ENCODE measurements at places on chromosomes 1 and 21.

DNA sequence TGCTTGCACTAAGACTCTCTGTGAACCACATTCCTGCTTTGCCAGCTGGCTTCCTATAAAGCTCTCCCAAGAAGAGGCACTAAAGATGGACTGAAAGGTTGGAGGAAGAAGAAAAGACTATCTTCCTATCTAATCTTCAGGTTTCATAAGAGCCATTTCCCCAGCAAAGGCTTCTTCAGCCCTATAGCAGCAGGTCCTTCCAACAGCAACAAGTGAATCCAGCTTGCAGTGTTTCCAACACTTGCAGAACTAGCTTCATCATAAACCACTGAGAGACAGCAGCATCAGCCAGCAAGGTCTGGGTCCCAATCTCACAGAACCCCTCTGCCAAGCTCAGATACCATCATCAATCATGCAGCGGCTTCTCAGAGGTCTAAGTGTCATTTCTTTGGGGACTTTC, 28.1 kb downstream of the FOXJ3 start:
- no peak for DNase-seq

DNA sequence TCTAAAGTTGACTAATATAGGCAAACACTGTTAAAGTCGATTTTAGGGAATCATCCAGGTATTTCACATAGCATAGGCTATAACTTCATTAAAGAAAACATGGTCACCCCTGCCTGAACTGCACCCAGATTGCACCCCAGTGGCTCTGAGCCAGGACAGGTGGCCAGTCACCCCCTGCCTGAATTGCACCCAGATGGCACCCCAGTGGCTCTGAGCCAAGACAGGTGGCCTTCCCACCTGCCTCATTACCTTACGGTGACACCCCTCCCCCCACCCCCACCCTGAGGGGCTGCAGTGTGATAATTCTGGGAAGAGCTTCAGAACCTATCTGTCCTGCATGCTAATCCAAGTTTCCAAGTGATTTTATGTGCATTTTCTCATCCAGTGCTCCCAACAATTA, 78.9 kb downstream of the DSCAM start:
- no peak for DNase-seq

- DNase-seq, result no peak
These were observed 138.6 kb upstream of the BMP8A start for GRCh38 chr1:39352881-39353280.

GRCh38 chr1:200252531-200252930, 157.3 kb downstream of the ZNF281 start:
- no peak for DNase-seq

GRCh38 chr1:10210841-10211804, 753 bp downstream of the KIF1B start:
- DNase-seq, result no peak

DNA sequence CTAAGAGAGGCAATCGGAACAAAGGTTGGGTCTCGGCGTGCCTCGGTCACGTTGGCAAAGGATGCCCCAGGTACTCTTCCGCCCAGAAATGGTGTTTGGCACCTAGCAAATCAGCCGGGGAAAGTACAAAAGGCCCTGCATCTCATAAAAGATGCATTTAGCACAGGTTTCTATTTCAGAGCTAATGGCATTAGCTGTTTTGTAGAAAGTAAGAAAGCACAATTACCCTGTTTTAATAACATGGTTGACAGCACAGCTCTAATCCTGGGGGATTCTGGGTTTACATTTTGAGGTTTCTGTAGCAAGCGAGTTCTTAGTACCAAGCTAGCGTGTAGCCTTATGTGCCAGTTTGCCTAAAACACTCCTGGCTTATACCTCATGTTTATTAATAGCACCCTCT, 178.5 kb downstream of the PRDM2 start:
- DNase-seq, result no peak

GRCh38 chr1:160284220-160284781, 632 bp downstream of the PEX19 start:
- peak; percentile 45 for DNase-seq

DNA sequence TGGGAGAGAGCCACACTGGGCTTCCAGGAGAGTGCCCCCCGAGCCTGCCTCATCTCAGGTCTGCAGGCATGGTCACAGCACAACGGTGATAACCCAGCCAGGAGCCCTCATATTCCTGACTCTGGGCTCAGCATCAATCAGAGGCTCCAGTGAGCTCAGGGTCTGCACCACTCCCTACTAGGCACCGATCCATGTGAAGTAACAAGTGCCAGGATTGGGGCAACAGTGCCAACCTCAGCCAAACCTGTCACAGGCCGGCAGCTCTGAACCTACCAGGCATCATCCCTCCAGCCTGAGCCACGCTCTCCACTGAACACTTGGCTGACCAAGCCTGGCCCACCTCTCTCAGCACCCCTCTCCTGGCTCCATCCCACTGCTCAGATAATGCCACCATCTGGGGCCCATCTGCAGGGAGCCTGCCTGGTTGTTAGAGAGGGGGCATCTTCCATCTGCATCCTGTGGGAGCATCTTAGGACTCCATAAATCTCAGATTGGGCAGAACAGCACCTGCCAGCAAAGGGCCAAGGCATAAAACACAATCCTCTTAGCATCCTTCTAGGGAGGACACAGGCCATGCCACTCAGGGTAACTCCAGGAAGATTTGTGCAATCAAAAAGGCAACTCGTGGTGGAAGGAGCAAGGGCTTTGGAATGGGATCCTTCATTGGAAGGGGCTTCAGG, 213.7 kb upstream of the CSF3R start:
- DNase-seq, result no peak

DNA sequence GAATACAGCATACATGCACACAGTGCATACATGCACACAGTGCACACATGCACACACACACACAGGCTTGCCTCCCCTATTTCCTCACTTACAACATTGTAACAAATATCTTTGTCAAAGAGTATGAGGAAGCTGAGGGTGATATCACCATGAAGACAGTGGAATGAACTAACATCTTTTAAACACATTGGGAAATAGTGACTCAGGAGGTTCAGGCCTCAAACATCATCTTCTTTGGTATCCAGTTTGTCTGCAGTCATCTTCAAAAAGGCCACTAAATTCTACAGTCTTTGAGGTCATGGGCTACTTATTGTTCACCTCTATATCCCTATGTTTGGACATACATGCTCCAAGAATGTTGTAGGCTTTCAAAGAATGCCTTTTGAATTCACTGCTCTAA, 2.1 kb upstream of the LCE2B start:
- DNase-seq, result no peak

DNA sequence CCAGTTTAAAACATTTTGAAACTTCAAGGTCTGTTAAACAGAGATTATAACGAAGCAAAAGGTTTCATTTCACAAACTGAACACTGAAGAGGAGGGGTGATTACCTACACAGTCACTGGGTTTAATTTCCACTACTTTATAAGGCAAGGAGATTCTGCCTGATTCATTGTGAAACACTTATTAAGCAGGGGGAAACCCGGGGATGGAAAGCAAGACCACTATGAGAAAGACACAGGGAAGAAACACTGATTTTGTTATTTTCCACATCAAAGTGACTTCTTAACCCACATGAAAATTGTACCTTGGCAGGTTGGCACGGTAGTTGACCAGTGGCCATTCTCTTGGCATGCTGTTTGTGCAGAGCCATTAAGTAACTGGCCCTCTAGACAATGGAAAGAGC, 8.1 kb upstream of the F5 start:
- no peak for DNase-seq

- DNase-seq, result no peak
These were observed 5.1 kb upstream of the ZZZ3 start for GRCh38 chr1:77687519-77687906.

DNA sequence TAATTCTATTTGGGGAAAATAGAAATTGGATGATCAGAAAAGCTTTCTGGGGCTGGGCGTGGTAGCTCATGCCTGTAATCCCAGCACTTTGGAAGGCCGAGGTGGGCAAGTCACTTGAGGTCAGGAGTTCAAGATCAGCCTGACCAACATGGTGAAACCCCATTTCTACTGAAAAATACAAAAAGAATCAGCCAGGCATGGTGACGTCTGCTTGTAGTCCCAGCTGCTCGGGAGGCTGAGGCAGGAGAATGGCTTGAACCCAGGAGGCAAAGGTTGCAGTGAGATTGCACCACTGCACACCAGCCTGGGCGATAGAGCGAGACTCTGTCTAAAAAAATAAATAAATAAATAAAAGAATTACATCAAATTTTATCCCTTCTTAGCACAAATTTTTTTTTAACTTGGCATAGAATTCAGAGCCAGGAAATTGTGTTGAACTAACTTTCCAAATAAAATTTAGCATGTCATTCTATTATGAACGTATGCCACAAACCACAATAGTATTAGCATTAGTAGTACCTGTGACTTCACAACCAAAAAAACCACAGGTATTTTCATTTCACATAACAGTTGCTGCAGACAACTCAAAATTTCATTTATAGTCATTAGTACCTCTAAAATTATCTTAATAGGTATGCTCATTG, 4.5 kb upstream of the ANKRD13C start:
- DNase-seq, result no peak

GRCh38 chr1:186904361-186904760, 75.6 kb downstream of the PLA2G4A start:
- no peak for DNase-seq

- DNase-seq, result no peak
These were observed 32.2 kb downstream of the HSPG2 start for GRCh38 chr1:21904704-21905520.

DNA sequence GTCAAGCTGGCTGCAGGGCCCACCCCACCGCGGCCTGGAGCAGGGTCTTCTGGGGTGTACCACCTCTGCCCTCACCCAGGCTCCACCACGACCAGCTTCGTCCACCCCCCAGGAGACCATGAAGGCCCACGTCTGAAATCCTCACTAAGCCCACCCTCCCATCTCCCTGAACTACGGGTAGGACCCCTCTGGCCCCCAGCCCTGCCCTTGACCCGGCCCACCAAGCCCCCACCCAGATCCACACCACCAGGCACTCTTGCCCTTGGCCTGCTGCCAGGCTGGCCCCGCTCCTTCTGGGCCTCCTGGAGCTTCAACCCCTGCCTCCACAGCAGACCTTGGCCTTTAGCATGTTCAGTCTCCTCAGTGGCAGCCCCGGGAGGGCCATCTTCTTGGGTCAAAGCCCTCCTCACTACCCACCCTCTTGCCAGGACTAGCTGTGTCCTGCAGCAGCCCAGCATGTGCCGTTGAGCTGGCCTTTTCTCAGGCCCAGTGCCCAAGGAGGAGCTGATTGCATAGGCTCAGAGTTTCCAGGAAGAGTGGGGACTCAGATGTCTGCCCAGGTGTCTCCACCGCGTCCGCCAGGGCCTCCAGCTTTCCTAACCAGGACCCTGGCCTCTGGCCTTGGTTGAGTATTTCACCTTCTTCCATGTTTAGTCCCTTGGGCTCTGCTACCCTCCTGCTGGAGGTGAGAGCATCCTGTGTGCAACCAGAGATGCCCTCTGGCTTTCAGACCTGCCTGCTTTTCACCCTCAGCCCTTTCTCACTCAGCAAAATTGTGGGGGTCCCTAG, 17.7 kb upstream of the SAMD11 start:
- DNase-seq, result no peak

- no peak for DNase-seq
These were observed 27.0 kb downstream of the KIAA0319L start for GRCh38 chr1:35530168-35530567.

DNA sequence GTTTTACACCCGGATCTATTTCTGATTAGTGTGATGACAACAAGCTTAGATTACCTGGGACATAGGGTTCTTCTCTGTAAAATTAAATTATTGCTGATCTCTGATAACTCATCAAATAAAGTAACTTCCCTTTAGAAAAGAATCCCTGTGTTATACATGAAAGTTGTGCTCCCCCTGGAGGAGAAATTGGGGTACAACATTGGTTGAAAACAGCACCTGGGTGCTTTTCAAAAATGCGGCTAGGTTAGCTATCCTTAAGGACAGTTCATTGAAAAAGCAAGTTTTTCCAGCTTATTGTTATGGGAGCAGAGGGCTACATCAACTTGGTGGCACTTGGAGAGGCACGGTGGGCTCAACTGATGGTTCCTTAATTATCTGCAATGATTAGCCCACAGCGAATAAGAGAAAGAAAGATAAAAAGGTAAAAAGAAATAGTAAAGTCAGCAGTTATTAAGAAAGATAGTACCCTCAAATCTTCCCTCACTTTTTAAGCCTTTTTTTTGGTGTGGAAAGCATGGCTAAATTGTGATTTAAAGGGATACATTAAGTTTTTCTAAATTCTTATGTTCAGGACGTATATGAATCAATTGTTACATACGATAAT, 97.8 kb downstream of the FMN2 start:
- DNase-seq, result no peak

DNA sequence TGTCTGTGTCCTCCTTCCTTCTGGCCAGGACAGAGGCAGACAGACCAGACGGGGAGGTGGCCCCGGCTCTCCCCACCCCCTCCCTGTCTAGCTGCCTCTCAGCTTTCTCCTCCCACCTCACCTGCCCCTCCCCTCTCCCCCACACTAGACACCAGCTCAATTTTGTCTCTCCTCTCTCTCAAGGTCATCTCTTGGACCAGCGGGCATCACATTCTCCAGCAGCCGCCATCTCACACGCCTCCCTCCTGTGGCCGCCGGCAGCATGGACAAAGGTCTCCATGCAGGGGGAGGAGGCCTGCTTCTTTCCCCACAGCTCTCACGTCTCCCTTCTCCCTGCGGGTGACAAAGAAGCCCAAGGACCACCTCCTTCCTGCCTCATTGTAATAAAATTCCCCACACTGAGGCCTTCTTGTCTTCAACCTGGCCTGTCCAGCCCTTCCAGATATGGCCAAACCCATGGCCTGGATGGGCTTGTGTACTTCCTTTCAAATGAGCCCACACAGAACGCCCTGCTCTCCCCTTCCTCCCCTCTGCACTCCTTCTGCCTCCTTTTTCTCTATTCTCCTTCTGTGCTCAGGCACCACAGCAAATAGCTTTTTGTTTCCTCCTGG, 14.6 kb downstream of the OPTC start:
- no peak for DNase-seq

- no peak for DNase-seq
These were observed 6.1 kb downstream of the HTR6 start for GRCh38 chr1:19670787-19671186.

- no peak for DNase-seq
These were observed 12.7 kb downstream of the CSF1 start for GRCh38 chr1:109923131-109923945.

DNA sequence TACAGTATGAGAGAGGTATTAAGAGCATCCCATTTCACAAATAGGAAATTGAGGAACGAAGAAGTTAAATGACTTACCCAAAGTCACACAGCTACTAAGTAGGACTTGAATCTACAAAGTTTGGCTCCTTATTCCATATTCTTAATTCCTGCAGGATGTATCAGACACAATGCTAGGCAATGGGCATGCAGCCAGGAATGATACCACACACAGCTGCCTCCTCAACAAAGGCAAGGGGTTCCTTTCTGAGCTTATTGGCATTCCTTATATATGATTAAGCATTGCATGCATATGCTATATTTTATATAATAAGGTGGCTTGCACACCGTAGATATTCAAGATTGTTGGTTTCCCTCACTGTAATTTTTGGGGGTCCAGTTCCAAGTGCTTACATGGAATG, 34.2 kb upstream of the JUN start:
- DNase-seq, result no peak

DNA sequence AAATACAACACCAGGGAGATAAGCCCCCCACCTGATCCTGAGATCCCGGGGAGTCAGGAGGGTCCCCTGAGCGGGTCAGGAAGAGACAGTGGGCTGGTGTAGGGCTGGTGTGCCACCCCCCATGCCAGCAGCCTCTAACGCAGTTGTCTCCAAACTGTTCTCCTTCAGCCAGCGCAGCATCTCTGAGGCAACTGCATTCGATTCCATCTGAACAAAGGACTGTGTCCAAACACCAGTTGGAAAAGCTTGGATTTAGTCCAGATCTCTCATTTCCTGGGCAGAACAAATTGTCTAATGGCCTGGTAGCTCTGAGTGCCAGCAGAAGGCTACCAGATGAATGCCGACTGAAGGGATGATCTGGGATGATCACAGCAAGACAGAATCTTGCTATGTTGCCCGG, 44.1 kb upstream of the EIF4G3 start:
- no peak for DNase-seq

Measured in T-cell (primary cell).